Right renal cortex interstitium (tissue), 3 donors: ENCODE measurements at places on chromosomes 3 and 15. TPM values are rescaled to one million over a fixed set of nuclear protein-coding genes. Genes with fewer than 3 reads are reported as not detected.

TMOD2 gene
- polyA plus RNA-seq: 4.1 TPM

GRCh38 chr3:65181391-65181871 is 493.6 kb upstream of the ADAMTS9 start:
- DNase-seq: no peak

CPEB1 gene
- polyA plus RNA-seq: 2.2 TPM

- DNase-seq: no peak
Measured at GRCh38 chr3:113214917-113215595, 3.7 kb downstream of the BOC start.

- no peak for DNase-seq
Measured at GRCh38 chr3:139519998-139520737, 19.4 kb downstream of the RBP1 start.

GRCh38 chr3:54870423-54870822 is 57.4 kb downstream of the LRTM1 start:
- no peak for DNase-seq

DNA sequence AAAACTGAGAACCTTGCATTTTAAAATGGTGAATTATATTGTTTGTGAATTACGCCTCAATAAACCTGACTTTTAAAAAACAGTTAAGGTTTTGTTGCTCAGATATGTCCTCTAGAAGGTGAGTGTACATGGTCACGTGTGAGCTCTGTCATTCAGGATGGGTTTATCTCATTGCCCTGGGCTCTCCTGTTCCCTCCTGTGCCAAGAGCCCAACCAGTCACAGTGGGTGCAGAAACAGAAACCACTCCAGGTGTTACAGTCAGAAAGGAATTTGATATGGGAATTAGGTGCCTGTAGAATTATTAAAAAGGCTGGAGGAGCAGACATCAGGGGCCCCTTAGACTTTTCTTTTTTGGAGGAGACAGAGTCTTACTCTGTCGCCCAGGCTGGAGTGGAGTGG is 196.4 kb downstream of the STT3B start:
- DNase-seq: no peak

ZNF660 gene
- 11.4 TPM for polyA plus RNA-seq

DNA sequence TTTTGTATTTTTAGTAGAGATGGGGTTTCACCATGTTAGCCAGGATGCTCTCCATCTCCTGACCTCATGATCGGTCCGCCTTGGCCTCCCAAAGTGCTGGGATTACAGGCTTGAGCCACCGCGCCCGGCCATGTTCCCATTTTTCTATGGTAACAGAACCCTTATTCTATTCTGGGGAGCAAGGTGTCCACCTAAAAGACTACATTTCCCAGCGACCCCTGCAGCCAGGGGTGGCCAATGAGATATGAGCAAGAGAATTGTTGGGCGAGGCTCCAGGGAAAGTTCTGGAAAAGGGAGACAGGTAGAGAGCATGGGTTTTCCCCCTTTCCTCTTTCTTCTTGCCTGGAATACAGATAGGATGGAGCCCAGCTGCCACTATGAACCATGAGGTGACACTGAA is 96.9 kb downstream of the LINGO1 start:
- DNase-seq: no peak

COL8A1 gene
- 7.8 TPM for polyA plus RNA-seq

MST1R gene
- 1.6 TPM for polyA plus RNA-seq

GRCh38 chr3:38602576-38603250 is 46.8 kb downstream of the SCN5A start:
- no peak for DNase-seq

DNA sequence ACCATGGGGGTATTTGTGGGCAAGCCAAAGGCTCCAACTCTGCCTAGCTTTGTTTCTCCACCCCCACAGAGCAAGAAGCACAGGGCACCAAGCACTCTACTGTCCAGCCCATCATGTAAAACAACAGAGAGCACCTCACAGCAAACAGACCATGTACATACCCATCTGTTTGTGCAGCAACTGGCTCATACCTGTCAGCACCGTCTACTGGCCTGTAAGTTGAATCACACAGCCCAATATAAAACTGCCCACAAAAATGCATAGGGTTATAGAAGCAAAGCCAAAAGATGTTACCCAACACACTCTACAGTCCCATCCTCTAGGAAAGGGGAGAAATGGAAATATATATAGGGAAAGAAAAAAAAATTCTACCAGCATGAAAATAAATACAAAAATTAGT is 139.7 kb upstream of the CPNE4 start:
- DNase-seq: no peak

DNA sequence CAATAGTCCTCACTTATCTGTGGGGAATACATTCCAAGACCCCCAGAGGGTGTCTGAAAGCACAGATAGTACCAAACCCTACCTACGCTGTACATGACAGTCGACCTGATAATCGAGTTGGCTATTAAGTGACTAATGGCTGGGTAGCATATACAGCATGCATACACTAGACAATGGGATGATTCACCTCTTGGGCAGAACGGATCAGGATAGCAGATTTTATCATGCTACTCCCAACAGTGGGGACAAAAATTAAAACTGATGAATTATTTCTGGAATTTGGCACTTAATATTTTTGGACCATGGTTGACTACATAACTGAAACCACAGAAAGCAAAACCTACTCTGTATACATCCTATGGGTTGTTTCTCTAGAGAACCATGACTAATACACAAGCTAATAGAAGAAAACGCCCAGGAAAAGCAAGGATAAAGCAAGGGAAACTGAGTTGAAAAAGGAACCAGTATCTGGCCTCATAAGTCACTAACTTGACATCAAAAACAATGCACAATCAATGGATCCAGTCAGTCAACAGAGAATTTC is 15.5 kb downstream of the ATG3 start:
- DNase-seq: no peak

- peak; percentile 83 for DNase-seq
Measured at GRCh38 chr3:138187296-138188012, at the start of gene ARMC8. Gene ARMC8, plus strand, starts transcription at chr3:138187301. Its CDS starts 254 bp downstream, at chr3:138187555.

DNA sequence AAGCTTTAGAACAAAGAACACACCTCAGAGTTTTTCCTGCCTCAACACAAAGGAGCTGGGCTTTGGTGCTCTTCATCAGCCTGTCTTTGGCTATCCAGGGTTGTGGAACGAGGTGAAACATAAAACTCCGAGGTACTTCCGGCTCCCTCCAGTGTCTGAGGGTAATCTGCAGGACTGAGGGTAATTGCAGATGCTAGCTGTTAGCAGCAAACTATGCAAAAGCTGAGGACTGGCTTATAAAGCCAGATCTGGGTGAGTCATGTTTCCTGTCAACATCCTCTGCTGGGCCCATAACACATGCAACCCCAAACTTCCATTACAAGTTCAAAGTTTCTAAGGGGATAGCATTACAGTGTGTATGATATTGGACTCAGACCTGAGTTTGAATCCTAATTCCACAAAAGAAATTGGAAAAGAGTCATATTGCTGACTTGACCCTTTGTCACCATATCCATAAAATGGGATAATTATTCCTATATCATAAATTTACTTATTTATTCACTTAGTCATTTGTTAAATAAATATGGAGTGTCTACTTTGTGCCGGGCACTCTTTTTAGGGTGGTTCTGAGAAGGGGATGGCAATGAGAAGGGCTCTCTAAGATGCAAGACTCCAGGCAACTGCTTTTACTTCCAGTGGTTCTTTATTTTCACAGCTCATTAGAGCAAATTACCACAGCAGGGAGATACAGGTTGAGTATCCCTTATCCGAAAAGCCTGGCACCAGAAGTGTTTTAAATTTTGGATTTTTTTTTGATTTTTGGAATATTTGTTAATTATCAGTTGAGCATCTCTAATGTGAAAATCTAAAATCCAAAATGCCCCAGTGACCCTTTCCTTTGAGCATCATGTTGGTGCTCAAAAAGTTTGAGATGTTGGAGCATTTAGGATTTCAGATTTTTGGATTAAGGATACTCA is 9.5 kb upstream of the TRIM69 start:
- DNase-seq: no peak

DNA sequence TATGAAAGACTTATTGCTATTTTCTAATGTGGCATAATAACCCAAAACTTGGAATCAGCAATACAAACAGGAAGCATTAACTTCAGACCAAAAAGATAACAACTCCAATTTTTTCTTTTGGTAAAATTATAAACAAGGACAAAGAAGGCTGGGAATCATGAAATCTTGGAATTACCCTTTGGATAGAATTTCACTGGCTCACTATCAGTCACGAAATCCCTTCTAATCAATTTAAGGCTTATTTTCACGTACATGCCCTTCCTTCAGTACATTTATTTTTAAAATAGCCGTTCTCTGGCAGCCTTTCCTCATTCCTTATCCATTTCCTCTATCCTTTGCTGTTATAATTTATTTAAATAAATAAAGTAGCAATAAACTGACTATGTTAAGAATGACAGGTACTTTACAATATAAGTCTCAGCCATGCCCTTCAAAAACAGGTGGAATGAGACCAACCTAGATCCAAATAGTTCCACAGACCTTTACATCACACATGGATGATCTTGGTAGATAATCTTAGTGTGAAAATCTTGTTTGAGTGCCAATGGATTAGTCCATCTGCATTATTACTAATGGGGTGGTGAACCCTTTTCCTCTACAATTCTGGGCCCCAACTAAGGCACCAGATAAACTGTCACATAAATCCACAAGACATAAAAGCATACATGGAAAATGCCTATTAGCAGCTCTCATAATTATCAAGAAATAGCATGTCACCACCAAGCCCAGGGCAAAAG is 38.9 kb downstream of the ABI3BP start:
- no peak for DNase-seq

SH2D7 gene
- polyA plus RNA-seq: 0.55 TPM

CLDN18 gene
- 0.79 TPM for polyA plus RNA-seq

DNA sequence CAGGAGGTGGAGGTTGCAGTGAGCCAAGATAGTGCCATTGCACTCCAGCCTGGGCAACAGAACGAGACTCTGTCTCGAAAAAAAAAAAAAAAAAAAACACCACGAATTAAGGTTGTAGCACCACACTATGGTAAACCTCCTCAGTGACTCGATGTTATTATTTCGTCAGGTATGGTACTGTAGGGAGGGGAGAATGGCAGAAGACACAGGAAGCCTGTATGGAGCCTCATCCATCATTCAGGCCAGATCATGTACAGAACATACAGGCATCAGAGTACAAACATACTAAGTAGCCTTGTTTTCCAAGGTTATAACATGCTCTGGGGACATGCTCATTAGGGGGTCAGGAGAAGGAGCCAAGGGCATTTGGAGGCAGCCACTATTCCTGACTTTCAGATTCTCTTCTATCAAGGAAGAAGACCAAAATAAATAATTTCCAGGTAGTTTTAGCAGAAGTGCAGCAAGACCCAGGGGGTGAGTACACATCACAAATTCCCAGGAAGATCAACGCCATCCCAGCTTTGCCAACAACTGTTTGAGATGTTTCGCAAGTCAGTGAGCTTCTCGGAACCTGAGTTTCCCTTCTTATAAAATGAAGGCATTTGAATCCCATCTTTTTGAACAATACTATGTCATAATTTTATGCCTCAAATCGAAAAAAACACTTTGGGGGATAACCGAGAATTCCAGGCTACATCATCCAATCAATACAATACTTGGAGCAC is 79.8 kb downstream of the FOXP1 start:
- no peak for DNase-seq

DNA sequence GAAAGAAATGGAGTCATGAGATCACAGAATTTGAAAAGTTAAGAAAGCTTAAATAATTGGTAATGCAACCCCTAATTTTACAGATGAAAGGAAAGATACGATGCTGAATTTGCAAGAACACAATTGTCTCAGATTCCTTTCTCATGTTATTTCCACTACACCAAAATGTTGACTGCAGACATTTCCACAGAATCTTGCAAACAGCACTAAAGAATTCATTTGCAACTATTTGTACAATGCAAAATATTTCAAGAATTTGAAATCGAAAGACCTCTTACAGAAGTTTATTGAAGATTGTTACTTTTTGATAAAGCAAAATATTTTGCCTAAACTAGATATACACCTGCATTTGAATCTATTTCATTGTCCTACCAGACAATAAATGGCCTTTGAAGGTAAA is 194.1 kb upstream of the KCNMB2 start:
- DNase-seq: no peak

- no peak for DNase-seq
Measured at GRCh38 chr3:126083511-126083912, 412 bp downstream of the SLC41A3 start.

DNA sequence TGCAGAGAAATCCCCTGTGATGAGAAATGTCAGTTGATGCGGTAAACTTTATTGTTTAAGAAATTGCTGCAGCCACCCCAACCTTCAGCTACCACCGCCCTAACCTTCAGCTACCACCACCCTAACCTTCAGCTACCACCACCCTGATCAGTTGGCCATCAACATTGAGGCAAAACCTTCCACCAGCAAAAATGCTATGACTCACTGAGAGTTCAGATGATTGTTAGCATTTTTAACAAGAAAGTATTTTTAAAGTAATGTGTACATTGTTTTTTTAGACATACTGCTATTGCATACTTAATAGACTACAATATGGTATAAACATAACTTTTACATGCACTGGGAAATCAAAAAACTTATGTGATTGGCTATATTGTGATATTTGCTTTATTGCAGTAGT is 30.0 kb downstream of the U2SURP start:
- no peak for DNase-seq

DNA sequence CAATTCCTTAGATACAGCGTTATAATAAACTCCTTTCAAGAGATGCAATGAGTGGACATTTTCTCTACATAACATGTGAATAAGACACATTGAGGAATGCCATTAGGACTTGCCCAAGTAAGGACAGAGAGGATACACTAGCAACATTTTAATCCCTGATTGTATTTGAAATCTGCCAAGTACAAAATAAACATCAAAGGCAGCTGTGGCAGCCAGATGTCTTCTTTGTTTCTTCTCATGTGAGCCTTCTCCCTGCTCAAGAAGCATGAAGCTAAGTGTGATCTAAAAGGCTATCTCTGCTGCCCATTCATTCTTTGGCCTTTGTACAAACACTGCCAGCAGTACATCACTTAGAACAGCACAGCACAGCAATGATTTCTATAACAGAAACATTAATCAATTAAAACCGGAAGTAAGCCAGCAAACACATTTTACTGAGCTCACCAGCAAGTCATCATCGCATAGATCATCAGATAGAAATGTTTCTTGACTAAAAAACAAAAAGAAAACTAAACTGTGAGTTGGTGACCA is 364.0 kb downstream of the CNTN6 start:
- DNase-seq: no peak

DNA sequence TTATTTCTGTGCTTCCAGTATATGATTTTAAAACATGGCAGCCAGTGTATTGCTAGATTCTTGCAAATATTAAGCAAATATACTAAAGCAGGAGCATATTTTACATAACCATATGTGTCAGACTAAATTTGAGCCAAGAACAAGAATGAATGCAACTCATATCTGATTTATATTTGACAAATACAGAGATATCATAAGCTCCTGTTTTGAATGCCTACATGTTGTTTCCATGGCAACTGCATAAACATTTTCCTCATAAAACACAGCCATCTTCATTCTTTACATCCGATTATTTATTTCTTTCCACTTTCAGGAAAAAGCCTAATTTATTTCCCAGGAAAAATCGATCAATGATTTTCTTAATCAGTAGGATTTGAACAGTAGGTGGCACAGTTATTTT is 172.2 kb upstream of the TSPAN3 start:
- no peak for DNase-seq

SLC28A1 gene
- 4.7 TPM for polyA plus RNA-seq
